Activated naive CD8-positive, alpha-beta T cell treated with anti-CD3 and anti-CD28 coated beads, Interleukin-2, amount 50 U/mL, for 24 hours (primary cell): ENCODE measurements at places on chromosomes 2 and 18.

GRCh38 chr2:64787698-64788097 lies 134.0 kb upstream of the SERTAD2 start:
- DNase-seq, result no peak

- DNase-seq, result no peak
Observed at GRCh38 chr2:188364033-188364630, 72.5 kb downstream of the GULP1 start.

DNA sequence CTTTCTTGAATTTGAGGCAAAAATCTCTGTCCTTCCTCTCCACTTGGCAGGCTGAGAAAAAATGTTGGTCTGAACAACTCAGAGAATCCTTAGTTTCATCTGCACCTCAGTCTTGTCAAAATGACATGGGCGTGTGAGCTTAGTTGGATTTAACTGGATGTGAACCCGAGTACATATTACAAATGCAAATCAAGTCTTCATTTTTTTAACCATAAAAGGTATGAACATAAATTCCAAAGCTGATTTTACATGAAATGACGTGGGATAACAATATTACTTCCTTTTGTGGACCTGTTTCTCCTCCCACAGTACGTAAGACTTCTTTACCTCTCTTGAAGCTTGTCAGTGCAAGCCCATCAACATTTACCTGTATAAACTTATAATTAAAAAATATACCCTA lies 32.6 kb upstream of the RND3 start:
- DNase-seq, result no peak

DNA sequence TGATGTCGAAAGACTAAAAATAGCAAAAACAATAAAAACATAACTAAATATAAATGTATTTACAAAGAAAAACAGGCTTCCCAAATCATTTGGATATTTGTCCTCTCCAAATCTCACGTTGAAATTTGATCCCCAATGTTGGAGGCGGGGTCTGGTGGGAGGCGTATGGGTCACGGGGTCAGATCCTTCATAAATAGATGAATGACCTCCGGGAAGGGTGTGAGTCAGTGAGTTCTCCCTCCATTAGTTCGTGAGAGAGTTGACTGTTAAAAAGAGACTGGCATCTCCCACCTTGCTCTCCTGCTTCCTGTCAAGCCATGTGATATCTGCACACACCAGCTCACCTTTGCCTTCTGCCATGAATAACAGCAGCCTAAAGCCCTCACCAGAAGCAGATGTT lies 703.0 kb downstream of the TMEM182 start:
- no peak for DNase-seq

DNA sequence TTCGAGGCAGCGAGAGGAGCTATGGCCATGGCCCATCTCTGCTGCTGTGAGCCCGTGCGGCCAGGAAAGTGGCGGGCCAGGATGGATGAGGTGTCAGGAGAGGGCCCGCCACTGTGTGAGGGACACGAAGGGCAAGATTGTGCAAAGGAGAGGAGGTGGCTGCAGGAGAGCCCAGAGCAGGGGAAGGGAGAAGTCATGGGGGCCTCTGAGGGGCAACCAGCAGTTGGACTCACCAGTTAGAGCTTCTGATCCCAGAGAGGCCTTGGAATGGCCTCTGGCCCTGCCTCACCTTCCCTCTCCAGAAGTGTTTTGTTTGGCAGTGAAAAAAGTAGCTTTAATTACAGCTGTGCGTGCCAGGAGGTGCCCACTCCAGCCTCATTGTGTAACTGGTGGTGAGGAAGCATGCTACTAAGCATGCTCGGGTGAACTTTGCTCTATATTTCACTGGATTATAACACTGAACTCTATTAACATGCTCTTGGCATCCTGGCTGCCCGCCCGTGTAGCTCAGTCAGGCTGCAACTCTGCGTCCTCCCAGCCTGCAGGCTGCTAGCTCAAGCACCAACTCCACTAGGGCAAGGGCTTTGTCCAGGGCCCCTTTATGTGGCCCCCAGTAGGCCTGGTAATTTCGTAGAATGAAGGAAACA lies 34.2 kb downstream of the IMPA2 start:
- no peak for DNase-seq

DNA sequence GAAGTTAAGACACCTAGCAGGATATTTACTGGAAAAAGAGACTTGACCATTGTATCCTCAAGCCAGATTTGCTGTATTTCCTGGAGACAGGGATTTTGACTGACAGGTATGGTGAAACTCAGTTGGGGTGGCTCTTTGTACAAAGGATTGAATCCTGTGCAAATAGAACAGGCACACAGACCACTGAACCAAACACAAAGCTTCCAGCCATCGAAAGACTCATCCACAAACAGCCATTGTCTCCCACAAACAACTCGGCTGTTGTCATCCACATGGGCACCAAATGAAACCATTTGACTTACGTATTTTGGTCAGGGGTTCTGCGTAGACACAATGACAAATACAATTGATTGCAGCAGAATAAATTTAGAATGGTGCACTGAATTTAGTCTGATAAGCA lies 15.9 kb downstream of the RNF152 start:
- no peak for DNase-seq

DNA sequence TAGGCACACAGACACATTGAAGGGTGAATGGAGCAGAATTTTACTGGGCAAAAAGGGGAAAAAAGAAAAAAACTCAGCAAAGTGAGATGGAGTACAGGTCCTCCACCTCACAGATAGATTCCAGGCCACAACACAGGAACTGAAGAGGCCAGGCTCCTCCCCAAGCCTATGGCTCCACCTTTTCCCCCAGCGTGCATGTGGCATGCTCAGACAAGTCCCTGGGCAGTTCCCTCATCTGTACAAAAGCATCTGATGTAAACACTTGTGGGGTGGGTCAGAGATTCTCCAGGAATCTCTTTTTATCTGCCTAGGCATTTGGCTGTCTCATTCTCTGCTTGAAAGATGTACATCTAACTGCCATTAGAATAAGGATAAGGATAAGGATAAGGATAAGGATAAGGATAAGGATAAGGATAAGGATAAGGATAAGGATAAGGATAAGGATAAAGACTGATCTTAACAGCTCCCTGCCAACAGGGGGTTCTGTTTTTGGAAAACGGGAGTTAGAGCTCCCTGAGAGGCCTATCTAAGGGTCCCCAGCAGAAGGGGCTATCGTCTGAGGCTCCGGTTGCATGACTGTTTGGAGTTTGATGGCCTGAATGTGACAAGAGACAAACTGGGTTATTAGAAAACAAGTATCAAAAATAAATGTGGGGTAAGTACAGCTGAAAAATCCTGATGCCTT lies 17.2 kb upstream of the ASXL3 start:
- DNase-seq, result no peak

- no peak for DNase-seq
Observed at GRCh38 chr2:197245829-197246804, 64.5 kb downstream of the ANKRD44 start.

DNA sequence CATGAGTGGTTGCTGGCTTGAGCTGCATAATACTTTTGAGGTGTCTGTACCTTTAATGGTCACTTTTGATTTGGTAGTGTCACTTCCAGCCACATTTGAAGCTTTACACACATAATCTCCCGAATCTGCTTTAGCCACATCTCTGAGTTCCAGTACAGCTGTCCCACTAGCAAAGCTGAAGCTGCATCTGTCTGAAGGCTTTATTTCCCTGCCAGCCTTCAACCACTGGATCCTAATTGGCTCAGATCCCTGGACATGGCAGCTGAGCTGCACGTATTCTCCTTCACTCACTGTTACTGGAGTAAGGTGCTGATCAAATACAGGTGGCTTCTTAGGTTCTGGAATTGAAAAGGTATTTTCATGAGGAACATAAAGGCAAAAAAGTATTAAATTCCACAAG lies 99.7 kb downstream of the TTN start:
- DNase-seq, result no peak

- no peak for DNase-seq
Observed at GRCh38 chr2:132426656-132427055, 10.1 kb downstream of the GPR39 start.

DNA sequence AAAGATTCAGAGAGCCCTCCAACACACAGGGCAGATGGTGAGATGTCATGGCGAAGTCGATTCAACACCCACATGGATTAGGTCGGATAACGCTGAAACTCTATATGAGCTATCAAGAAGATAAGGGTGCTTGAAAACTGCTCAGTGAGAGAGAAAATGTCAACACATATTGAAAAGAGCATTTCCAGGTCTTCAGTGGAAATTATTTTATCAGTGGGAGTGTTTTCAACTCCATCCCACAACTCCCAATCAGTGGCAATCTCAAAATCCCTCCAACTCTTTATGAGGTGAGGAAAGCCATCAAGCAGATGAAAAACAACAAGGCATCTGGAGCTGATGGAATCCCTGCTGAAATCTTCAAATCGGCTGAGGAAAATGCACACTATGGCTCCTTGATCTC lies 104.5 kb upstream of the KLHL14 start:
- no peak for DNase-seq

GRCh38 chr2:132387126-132387525 lies 29.5 kb upstream of the GPR39 start:
- DNase-seq, result no peak

GRCh38 chr2:237294460-237294859 lies 119.5 kb downstream of the COL6A3 start:
- DNase-seq, result no peak
